ENCODE measurements at places on chromosomes 7 and 10.

GRCh38 chr7:50628434-50629084, 63.4 kb upstream of the DDC start:
- no peak for DNase-seq

DNA sequence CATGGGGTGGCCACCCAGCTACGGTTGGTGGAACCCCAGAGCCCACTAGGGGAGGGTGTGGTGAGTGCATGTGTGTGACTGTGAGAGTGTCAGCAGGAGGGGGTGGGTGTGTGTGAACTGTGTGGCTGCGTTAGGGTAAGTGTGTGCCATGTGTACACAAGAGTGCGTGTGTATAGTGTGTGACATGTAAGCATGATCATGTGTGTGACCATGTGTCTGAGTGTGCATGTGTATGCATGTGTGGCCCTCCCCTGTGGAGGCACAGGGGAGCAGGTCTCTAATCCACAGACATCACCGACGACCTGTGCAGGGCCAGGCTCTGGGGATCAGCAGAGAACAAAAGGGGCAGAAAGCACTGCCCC, 3.5 kb upstream of the CFAP46 start:
- DNase-seq, result no peak

DNA sequence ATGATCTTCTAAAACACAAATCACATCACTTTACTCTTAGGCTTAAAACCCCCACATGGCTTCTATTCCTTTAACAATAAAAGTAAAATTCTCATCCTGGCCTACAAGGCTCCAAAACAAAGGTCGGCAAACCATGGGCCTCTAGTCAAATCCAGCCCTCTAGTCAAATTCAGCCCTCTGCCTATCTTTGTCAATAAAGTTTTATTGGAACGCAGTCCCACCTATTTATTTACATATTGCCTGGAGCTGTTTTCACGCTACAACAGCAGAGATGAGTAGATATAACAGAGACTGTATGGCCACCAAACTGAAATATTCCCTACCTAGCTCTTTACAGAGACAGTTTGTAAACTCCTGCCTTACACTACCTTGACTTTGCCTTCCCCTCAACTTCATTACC, 178.8 kb downstream of the PTPN20 start:
- DNase-seq, result no peak

GRCh38 chr10:119658274-119658673, 7.1 kb downstream of the BAG3 start:
- peak; percentile 76 for DNase-seq

GRCh38 chr10:5752301-5752871, 60.8 kb downstream of the GDI2 start:
- DNase-seq, result no peak

GRCh38 chr7:142603870-142604448, 145.3 kb upstream of the PRSS1 start:
- no peak for DNase-seq

GRCh38 chr7:96300986-96301385, 20.9 kb downstream of the SLC25A13 start:
- DNase-seq, result no peak

DNA sequence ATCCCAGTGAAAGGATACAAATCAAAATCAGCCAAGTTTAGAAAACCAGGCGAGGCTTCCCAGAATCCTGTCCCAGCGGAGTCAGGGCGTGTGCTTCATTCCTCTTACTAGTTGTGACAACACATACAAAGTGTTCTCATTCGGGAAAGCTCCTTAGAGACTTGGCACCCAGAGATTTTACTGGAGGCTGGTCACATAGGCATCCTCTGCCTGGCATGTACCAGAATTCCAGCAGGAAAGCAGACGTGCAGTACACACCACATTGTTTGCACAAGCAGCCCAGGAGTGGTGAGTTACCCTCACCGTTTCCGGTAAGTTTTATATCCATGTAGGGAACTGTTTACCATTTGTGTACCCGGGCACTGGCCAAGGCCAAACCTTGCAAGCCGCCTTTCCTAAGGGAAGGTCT, 34.9 kb downstream of the MMRN2 start:
- DNase-seq, result no peak

GRCh38 chr7:39336442-39336841, 229.8 kb upstream of the YAE1 start:
- DNase-seq, result no peak

- DNase-seq, result no peak
Observed at GRCh38 chr10:22429981-22430421, 84.7 kb downstream of the SPAG6 start.

- DNase-seq, result no peak
Observed at GRCh38 chr7:11527707-11528106, 304.3 kb downstream of the THSD7A start.

- no peak for DNase-seq
Observed at GRCh38 chr10:14801723-14802122, 27.0 kb upstream of the FAM107B start.

GRCh38 chr10:92291921-92292845, 1.2 kb downstream of the MARCHF5 start:
- no peak for DNase-seq

- no peak for DNase-seq
Observed at GRCh38 chr7:19116121-19117090, 1.0 kb downstream of the TWIST1 start.

DNA sequence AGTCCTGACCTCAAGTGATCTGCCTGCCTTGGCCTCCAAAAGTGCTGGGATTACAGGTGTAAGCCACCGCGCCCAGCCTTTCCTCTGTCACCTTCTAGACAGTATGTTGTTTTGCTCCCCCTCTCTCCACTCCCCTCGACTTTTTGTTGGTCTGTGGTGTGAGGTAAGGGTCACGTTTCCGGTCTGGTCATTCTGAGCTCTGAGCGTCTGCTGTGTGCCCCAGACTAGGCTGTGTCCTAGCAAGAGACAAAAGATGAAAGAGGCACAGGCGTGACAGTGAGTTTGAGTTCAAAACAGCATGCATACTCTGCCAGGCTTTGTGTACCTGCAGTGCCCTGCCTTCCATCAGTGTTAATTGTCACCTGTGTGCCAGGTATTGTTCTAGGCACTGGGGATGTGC, 87.4 kb upstream of the PPIF start:
- DNase-seq, result no peak

DNA sequence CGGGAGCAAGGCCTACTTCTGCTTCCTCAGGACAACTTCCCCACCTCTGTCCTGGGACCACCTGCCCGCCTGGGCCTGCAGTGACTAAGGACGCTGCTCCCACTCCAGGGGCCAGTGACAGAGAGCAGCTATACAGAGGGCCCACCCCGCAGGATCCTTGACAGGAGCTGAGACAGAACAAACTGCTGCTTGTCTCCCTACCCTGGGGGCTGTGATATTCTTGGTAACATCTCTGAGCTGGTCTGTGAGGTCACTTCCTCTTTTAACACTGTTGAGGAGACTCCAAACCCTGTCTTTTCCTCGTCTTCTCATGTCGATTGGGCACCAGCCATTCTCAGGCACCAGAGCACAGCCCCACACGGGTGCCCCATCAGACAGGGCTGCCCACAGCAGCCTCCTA, 6.9 kb upstream of the MRPS24 start:
- no peak for DNase-seq

- DNase-seq, result no peak
Observed at GRCh38 chr10:1134156-1134555, 78.0 kb downstream of the WDR37 start.

DNA sequence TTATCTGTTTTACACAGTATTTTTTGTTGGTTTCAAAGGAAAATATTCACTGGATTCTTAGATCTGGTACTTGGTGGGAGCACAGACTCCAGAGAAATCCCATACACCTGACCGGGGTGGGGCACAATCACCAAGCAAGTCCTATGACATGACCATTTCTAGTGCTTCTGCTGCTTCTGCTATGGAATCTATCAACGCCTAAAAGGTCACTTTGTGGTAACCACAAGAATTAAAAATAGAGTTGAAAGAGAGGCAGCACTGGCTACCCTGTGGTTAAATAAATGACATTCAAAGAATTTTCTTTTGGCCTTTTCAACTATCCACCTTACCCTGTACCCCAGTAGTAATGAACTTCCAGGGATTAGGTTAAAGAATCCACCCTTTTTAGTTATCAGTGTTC, 329.9 kb upstream of the VWC2 start:
- no peak for DNase-seq

- DNase-seq, result no peak
Observed at GRCh38 chr10:102776779-102777456, 33.2 kb downstream of the WBP1L start.

GRCh38 chr7:2607122-2607922, 24.5 kb upstream of the TTYH3 start:
- no peak for DNase-seq

DNA sequence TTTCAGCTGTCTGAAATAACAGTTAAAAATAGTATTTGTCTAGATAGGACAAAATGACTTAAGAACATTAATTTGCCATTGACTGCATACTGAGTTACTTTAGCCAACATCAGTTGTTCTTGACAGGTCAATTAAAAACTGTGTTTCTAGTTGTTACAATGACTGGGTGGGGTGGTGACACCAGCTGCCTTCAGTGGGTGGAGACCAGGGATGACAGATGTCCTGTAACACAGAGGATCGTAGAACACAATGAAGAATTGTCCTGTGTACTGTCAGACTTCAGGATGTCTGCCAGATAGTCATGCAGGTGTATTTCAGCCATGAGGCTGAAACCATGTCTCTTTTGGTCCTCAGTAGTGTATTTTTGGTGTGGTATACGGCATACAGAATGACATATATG, 24.4 kb downstream of the TRUB1 start:
- no peak for DNase-seq

DNA sequence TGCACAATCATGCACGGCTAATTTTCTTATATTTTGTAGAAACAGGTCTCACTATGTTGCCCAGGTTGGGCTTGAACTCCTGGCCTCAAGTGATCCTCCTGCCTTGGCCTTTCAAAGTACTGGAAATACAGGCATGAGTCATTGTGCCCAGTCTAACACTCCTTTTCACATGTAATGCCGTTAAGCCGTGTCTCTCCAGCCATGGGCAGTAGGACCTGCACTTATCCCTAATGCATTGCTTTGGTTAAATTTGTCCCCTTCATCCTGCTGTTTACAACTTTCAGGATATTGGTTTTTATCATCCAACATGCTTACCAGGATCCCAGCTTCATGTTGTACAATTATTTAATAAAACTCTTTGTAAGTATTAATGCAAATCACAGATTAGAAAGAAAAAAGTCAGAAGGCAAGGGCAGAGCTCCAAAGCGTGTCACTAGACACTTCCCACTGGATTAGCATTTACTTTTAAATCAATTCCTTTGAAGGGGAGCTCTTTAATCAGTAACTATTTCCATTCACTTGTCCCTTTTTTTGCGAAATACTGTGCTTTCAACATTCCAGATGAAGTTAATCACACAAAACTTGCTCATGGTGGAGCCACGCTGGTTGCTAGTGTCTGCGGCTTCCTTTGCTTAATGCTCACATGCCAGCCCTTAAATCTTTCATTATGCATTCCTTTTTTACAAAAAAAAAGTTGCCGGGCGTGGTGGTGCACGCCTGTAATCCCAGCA, 256.0 kb upstream of the AUTS2 start:
- no peak for DNase-seq

DNA sequence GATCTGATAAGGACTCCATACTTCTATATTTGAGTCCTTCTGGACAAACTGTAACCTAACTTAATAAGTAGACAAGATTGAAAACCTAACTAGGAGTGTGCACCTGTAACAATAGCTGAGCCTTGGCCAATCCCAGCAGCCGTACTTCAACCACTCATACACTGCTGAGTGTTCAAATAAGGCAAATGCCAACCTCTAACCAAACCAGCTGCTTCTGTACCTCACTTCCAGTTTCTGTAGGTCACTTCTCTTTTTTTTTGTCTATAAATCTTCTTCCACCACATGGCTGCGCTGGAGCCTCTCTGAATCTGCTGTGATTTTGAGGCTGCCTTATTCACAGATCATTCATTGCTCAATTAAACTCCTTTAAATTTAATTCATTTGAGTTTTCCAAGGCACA, 753.2 kb downstream of the DNAJB9 start:
- DNase-seq, result no peak

- DNase-seq, result no peak
Observed at GRCh38 chr7:121504482-121504881, 108.4 kb upstream of the FAM3C start.

- no peak for DNase-seq
Observed at GRCh38 chr10:104034401-104035193, 51.1 kb downstream of the COL17A1 start.

DNA sequence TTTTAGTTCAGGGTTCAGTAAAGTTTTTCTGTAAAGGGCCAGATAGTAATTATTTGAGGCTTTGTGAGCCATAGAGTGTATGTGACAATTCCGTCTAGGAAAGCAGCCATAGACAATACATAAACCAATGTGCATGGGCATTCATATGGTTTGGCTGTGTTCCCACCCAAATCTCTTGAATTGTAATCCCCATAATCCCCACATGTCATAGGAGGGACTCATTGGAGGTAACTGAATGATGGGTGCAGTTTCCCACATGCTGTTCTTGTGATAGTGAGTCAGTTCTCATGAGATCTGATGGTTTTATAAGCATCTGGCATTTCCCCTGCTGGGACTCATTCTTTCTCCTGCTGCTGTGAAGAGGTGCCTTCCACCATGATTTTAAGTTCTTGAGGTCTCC, 29.9 kb downstream of the SEC61G start:
- no peak for DNase-seq

DNA sequence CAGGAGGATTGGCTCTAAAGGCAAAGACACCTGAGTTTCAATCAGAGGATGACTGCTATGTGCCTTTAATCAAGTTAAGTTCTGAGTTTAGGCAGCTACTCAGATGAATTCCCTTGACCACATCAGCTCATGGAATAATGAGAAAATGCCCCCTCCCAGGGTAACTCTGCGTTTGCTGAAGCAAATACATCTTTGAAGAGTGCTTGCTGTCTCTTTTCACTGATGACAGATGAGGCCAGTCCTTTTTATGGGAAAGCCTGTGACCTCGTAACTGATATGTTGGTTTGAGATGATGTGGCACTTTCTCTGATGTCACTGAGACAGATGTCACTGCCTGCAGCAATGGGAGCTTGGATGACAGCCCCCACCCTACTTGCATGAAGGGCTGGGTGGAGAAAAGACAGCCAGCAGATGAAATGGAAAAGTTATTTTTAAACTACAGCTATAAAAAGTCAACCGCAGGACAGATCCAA, 43.7 kb upstream of the DGKI start:
- no peak for DNase-seq

- DNase-seq, result no peak
Observed at GRCh38 chr10:124641282-124642087, 102.7 kb downstream of the FAM53B start.

Data from NCI-H510A (cell line).